H54 (cell line): ENCODE measurements at places on chromosomes 5 and 9.
A peak's percentile ranks its signal among the peaks of the same experiment; 100 is the strongest.

- DNase-seq = peak; percentile 68
Measured at GRCh38 chr9:131277910-131278701, 1.8 kb upstream of the FAM78A start.

DNA sequence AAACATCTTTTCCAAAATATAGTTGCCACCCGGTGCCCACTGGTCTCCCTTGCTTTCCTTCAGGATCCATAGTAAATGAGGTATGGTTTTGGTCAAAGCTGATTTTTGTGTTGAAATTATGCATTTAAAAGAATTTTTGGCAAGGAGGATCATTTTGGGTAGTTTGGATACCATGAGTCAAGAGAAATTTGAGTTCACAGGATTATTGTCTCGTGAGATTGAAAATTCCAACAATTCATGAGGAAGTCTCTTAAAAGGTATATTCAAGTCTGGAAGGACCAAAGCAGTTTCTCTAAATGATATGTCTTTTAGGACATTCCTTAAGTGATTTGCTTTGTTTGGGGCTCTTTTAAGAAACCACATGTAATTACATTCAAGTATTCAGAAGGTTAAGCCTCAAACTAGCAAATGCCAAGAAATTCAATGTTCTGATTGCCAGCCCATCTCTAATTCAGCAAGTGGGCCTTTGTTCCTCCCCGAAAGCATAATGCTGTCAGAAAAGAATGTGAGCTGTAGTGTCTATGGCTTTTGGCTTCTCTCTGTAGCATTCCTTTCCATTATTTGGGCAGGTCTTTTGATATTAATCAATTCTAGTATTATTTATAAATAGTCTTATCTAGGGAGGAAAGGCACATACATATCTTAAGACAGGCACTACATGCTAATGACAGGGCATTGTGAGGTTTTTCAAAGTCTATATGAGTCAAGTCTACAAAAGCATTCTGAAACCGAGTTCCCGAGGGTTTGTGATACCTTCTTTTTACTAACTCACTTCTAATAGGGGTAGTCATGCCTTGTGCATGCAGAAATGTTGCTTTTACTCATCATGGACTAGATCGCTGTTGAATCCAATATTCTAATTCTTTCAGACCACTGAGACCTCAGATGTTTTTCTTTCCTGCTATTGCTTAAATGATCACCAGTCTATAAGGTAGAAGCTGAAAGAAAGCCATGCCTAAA lies 453.9 kb downstream of the ENC1 start:
- no peak for DNase-seq

- no peak for DNase-seq
Measured at GRCh38 chr9:10050016-10050415, 562.8 kb downstream of the PTPRD start.

GRCh38 chr5:133360693-133361472 lies 251.5 kb downstream of the FSTL4 start:
- no peak for DNase-seq

DNA sequence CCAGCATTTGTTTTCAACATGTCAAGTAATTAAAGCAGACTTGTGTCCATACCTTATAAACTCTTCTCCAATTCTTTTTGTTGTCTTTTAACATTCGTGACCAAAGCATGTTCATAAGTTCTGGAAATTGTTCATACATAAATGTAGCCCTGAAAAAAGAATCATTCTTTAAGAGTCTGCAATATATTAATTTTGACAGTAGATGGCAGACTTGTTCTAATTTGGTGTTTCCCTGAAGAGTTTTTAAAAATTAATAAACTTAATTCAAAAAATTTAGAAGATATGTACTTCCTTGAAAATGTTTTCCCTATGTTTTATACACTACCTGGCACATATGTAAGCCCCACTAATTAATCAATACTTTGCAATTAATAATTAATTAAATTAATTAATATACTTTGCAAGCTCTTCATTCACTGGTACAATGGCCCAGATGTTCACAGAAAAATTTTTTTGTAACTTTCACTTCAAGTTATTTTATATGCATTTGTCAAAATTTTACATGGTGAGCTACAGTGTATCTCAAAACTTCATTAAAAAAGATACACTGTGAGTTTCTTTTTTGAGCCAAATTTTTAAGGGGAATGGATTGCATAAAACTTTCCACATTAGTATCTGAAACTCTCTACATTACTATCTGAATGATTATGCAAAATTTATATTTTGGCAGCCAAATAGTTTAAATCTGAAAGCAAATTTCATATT lies 42.1 kb downstream of the CLINT1 start:
- no peak for DNase-seq

GRCh38 chr5:81802020-81802419 lies 51.1 kb upstream of the SSBP2 start:
- DNase-seq = no peak

- DNase-seq = no peak
Measured at GRCh38 chr5:57696389-57696769, 213.8 kb upstream of the ACTBL2 start.

DNA sequence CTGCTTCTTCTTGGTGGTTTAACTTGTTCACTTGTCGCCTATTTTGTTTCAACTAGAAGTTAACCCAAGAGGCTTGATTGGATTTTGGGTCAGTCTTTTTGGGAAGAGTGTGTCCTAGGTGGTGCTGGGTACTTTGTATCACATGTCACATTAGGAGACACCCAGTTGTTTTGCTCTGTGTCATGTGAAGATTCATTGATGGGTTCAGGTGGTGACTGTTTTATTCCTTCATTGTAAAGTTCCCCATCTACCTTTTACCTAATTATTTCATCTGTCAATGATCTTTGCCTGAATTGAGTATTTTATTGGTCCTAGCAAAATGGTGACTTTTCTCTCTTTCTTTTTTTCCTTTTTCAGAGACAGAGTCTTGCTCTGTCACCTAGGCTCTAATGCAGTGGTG lies 69.2 kb downstream of the RALGPS1 start:
- no peak for DNase-seq

GRCh38 chr5:170218726-170219125 lies 14.1 kb upstream of the C5orf58 start:
- DNase-seq = no peak

GRCh38 chr9:92971776-92972175 lies 24.5 kb downstream of the FGD3 start:
- DNase-seq = no peak

- DNase-seq = no peak
Measured at GRCh38 chr5:53882006-53882675, 321.7 kb downstream of the NDUFS4 start.

- no peak for DNase-seq
Measured at GRCh38 chr5:1778138-1779020, 21.3 kb downstream of the MRPL36 start.

DNA sequence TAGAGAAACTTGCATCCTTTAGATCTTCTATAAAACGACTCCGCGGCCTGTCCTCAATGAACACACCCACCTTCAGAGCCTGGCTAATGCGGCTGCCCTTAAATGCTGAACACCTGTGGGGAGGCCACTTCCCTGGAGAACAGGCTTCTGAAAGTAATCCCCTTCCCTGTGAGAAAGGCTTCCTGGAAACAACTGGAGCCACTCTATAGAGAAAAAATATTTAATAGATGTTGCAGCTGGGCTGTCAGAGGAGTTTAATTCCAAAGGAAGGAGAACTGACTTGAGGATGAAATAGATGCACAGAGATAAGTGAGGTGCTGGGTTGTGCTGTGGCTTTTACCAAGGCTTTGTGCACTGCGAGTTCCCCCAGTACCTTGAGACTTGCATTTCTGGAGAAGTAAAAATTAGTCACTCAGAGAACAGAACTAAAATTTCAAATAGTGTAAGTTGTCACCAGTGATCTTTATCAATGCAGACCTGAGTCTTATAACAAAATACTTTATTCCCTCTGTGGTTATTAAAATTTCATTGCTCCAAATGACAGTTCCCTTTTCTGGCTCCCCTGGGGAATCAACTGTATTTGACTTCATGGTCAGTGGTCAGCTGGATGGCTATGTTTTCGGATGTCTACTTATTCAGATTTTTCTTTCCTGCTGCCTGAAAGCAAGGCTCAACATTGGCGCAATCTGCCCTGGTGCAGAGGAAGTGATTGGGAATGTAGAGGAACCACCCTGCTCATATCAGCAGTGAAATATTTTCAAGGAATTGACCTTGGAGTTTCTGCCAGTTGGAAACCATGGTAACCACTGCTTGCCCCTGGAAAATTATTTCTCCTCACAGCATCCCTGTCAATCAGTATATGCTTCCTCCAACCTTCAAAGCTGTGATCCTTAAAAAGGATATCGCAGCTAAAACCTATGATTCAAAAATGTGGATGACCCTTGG lies 238.8 kb downstream of the SMARCA2 start:
- no peak for DNase-seq

GRCh38 chr5:42300496-42300895 lies 122.7 kb upstream of the GHR start:
- no peak for DNase-seq

- no peak for DNase-seq
Measured at GRCh38 chr9:73237140-73237539, 85.5 kb downstream of the ANXA1 start.

GRCh38 chr5:54285686-54286085 lies 24.7 kb downstream of the ARL15 start:
- DNase-seq = no peak

DNA sequence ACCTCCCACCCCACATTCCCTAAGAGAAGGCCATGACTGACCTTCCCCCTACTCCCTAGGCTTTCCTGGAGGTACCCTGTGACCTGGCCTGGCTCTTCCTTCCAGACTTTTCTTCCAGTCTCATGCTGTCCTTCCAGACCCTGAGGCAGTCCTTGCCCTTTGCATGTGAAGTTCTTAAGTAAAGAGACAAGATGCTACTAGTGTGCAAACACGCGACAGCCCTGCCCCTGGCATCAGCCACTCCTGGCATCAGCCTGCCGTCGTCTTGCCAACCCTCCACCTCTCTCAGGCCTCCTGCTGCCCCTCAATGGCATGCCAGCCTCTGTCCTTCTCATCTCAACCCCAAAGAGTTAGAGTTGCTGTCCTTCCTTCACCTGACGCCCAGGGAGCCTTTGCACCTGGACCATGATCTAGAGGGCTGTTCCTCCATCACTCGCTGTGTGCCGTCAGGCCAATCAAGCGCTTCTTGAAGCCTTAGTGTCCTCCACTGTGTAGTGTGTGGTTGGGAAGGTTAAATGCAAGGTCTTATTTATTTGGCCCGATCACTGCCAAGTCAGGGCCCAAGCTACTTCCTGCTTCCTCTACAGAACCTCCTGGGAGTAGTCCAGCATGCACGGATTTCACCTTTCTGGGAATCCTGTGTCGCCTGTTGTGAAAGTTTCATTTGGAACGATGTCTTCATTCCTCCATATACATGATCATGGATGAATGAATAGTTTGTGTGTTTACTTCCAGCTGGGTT lies 61.9 kb downstream of the WWC1 start:
- no peak for DNase-seq

DNA sequence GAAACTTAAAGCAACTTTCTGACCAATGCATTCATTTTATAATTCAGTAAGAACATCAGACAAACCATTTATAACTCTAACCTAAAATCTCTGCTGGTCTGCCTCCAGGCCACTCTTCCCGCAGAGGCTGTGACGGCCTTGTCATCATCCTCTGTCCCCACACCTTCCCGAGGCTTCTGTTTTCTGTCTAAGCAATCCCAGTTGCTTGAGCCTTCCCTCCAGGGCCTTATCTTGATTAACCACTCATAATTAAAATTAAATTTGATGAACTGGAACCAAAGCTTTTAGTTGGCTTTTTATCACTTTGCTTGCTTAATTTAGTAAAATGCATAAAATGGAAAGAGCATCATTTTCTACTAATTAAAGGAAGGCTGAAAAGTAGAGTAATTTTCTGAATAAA lies 312.4 kb downstream of the DIRAS2 start:
- no peak for DNase-seq

DNA sequence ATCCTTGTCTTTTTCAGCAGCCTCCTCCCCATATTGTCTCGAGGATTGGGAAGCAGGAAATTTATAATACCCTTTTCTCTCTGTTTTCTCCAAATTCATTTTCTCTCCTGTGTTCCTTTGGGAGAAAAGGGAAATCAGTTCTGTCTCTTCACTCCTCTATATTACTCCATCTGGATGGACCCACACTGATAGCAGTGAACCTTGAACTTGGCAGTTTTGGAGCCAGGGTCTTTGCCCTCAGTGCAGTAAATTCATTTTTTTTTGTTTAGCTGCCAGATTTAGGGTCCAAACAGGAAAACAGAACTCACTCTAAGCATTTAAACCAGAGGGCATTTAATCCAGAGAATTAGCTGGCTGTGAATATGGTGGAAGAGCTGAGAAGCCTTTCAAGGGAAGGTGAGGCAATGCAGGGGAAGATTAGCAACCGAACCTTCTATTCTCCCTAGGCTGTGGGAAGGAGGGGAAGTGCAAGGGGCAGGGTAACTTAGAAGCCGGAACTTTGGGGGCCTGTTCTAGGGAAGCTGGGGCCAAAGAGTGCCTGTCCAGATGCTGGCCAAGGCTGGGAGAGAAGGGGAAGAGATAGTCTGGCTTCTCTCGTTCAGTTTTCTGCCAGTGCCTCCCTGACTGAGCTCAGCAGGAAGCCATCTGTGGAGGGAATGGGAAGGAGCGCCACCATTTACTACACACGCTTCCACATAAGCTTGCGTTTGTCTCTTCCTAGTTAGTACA lies 16.3 kb upstream of the NPR2 start:
- no peak for DNase-seq
